ENCODE measurements at places on chromosomes 5 and 9.
A peak's percentile ranks its signal among the peaks of the same experiment; 100 is the strongest.

- no peak for DNase-seq
Observed at GRCh38 chr9:92637326-92637725, 32.6 kb downstream of the IPPK start.

DNA sequence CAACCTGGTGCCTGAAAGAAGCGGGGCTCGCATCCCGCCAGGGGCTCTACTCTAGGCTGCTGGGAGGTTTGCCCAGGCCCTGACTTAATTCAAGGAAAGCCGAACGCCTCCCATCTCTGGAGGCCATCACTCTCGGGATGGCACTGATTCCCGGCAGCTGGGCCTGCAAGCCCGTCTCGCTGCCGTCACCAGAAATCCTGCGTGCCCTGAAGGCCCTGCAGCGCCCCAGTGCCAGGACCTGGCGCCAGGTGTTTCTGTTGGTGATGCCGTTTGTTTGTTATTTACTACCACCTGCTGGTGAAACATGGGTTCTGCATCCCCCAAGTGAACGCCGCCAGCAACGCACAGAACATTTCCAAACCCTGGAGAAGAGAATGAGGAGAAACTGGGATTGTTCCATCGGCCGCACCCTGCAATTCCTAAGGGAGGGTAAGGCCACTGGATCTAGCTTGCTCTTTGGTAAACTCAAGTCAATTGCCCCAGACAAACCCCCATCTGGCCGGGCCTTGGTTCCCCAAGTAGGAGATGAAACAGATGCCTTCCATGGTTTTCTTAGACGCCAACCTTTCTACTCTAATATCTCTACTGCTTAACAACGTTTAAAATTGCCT is 77.9 kb downstream of the AK8 start:
- peak; percentile 16 for DNase-seq

DNA sequence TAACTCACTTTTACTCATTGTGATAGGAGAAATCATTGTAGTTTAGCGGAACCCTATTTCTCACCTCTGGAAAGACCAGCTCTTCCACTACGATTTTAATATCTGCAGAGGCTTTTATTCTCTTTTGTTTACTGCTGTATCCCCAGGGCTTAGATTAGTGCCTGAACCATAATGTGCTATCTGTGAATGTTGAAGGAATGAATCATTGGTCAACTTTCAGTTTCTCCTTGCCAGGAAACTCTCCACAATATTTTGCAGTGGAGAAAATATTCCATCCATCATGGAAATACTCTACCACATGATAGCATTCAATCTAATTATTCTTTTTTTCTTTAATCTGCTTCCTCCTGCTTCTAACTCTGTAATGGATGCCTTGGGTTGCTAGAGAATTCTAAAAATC is 263.5 kb upstream of the PTPRD start:
- no peak for DNase-seq

- DNase-seq = no peak
Observed at GRCh38 chr9:108078375-108078774, 588.8 kb upstream of the KLF4 start.

- DNase-seq = no peak
Observed at GRCh38 chr9:133572821-133573361, 36.3 kb downstream of the FAM163B start.

DNA sequence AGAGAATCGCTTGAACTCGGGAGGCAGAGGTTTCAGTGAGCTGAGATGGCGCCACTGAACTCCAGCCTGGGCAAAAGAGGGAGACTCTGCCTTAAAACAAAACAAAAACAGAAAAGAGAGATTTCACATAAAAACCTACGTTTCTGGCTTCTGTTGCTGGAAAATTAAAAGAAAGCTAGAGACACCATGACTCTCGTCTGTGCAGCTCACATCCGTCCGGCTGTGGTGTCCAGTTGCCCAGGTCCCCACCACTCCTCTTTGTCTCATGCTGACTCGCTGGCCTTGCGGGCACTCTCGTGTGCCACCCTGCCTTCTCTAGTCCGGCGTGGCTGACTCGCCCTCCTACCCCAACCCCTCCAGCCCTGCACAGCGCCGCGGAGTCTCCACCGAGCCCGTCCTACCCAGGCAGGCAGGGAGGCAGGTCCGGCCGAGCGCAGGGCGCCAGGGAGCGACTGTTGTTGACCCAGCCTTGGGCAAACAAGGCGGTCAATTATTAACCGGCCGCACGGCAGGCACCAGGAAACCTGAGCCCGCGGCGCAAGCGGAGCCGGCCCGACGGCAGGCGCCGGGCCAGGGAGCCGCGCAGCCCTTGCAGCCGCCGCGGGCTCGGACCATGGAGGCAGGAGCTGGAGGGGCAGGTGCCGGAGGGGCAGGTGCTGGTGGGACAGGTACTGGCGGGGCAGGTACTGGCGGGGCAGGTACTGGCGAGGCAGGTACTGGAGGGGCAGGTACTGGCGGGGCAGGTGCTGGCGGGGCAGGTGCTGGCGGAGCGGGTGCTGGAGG is at the start of gene PRRT1B:
TSS of gene PRRT1B (plus strand) at position 521 of the 783 bp plus-strand sequence. CDS start at position 614, 93 bp downstream.
- no peak for DNase-seq

GRCh38 chr5:131685516-131686171 is 50.6 kb upstream of the RAPGEF6 start:
- DNase-seq = no peak
